ENCODE measurements at places on chromosomes 2 and 18.
A peak's percentile ranks its signal among the peaks of the same experiment; 100 is the strongest.

GRCh38 chr2:10289352-10289751, 13.4 kb upstream of the HPCAL1 start:
- no peak for DNase-seq

- DNase-seq = peak; percentile 34
Measured at GRCh38 chr18:23861805-23862470, 152.6 kb upstream of the TTC39C start.

DNA sequence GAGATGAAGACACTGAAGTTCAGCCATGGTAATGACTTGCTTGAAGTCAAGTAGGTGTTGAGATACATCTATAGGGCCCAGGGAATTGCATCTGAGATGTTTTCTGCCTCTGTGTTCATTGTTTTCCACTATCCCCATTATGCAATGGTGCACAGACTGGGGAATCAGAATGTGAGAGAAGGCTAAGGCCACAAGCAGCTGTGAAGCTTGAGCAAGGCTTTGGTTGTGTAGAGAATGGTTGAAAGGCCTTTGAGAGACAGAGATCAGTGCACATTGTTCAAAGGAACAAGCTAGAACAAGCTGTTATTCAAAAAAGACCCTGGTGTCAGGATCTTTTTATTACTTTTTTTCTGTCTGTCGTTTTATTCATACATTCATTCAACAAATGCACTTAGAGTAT, 82.3 kb downstream of the MYO1B start:
- DNase-seq = no peak

DNA sequence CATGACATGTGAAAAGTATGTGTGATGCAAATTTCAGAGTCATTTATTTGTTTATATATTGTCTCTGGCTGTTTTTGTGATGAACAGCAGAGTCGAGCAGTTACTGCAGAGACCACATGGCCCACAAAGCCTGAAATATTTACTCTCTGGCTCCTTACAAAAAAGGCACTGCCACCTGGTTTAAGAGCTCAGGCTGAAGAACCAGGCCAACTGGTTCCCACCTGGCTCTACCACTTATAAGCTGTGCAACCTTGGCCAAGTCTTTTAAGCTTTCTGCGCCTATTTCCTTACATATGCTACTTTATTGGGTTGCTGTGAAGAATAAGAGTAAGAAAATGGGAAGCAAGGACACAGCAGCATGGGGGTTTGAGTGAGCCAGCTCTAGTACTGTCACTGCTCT, 207.6 kb downstream of the L3MBTL4 start:
- no peak for DNase-seq

DNA sequence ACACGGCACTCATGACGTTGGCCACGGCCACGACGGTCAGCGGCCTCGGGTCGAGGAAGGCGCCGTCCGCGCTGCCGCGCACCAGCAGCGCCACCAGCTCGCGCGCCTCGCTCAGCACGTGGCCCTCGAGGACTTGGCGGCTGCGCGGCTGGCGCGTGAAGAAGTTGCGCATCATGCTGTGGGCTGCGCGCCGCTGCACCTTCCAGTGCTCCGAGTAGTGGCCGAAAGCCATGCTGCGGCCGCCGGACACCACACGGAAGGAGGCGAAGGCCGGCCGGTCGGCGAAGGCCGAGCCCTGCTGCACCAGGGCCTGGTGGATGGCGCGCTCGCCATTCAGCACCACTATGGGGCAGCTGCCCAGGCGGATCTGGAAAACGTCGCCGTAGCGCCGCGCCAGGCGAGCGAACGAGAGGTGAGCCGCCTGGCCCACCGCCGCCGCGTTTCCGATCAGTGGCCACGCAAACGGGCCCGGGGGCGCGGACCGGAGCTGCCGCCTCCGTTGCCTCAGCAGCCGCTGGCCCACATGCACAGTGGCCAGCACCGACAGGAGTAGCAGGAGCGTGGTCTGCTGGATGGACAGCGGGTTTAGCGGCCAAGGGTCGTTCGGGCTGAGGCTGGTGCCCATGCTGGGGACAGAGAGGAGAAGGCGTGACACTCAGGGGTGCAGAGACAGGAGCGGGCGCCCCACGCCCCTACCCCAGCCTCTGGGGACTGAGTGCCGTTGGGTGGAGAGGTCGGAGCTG, 1.0 kb downstream of the CYP1B1 start:
- DNase-seq = no peak

DNA sequence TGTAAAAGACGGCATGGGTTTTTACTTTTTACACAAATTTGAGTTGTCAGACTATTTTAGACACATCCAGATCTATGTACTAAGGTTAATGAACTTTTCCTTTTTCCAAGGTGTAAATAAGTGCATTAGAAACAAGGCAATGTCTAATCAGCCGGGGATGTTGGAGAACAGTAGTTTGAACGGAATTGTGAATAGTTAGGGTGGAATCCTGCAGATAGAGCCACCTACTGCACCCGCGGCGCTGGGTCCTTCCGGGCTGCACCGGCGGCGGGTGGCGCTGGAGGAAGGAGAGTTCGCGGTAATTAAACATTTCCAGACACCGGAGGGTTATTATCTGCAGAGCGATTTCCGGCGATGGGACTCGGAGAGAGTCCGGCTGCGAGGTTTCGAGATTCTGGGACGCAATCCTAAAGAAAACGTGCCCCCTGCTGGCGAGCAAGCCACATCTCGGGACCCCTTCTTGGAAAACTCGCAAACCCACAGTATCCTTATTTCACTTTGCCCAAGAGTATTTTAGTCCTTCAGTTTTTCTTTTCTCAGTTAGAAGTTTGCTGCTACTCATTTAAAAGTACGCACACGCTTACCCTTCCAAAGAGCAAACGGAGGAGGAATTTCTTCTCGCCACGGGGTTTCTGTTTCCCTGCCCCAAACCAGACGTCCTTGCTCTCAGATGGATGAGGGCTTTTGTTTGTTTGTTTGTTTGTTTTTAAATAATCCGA, 4.5 kb upstream of the OSR1 start:
- DNase-seq = peak; percentile 93

GRCh38 chr2:217839073-217839749, 163.6 kb downstream of the TNS1 start:
- DNase-seq = no peak

GRCh38 chr2:238916176-238916874, 68.4 kb downstream of the TWIST2 start:
- DNase-seq = no peak

- DNase-seq = no peak
Measured at GRCh38 chr2:67267241-67267640, 129.9 kb upstream of the ETAA1 start.

- DNase-seq = no peak
Measured at GRCh38 chr2:207871911-207872310, 102.2 kb upstream of the FZD5 start.

GRCh38 chr18:77073336-77074093, 59.1 kb downstream of the MBP start:
- no peak for DNase-seq

DNA sequence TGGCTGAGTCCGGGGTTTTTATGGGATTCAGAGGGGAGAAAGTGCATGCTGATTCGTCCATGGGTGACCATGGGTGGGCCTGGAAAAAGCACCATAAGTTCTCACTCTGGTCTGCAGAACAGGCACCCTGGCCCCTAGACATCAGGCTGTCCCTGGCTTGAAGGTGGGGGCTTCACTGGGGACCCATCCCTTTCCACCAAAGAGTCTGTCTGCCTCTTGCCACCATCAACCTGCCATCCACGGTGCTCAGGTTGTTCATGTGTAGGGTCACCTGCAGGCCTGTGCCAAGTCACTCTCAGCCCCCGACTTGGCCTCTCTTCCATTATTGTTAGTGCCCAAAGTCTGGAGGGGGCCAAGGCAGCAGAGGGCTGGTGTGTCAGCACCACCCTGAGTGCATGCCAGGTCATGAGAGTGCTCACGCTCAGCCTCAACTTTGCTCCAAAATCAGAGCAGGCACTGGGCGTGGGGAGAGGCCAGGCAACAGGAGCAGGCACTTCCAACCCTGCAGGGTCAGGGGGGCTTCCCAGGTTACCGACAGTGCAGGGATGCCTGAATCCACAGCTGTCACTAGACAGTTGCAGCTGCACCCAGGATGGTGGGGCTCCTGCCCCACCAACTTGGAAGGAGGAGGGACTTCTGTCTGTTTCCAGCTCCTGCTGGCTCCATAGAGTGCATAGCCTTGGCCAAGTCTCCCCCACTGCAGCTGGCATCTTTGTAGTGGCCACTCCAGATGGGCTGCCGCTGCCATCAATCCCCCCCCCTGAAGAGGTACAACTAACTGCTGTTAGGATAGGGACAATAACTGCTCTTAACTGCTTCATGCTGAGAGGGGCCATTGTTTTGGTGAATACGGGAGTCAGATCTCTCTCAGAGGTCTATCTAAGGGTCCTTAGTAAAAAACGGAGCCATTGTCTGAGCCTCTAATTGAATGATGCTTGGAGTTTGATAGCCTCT, 209.3 kb downstream of the AKAIN1 start:
- no peak for DNase-seq

- peak; percentile 76 for DNase-seq
Measured at GRCh38 chr2:209960676-209961630, 41.5 kb upstream of the RPE start.

- no peak for DNase-seq
Measured at GRCh38 chr2:74685408-74685807, 31.4 kb downstream of the SEMA4F start.

GRCh38 chr2:108348816-108349570, 28.8 kb upstream of the SULT1C4 start:
- DNase-seq = no peak
